ENCODE measurements at places on chromosomes 12 and 14.

- DNase-seq = no peak
Measured at GRCh38 chr12:126506426-126507182, 1441.4 kb downstream of the AACS start.

DNA sequence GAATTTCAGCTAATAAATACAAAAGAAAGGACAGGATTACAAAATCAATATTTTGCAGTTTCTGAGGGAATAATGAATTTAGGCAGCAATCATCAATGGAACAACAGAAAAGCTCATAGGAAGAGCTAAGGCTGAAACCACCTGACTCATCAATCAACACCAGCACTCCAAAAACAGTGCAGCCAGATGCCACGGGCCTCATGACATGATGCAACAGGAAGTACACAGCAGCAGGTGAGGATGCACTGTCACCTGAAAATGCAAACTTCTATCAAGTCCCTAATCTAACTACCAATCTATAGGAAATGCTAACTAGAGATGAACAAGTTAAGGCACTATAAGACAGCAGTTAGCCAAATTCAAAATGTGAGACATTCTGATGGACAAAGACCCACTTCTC lies 21.7 kb downstream of the GNS start:
- DNase-seq = peak; percentile 16

- no peak for DNase-seq
Measured at GRCh38 chr12:112676507-112676906, 115.0 kb upstream of the RPH3A start.

DNA sequence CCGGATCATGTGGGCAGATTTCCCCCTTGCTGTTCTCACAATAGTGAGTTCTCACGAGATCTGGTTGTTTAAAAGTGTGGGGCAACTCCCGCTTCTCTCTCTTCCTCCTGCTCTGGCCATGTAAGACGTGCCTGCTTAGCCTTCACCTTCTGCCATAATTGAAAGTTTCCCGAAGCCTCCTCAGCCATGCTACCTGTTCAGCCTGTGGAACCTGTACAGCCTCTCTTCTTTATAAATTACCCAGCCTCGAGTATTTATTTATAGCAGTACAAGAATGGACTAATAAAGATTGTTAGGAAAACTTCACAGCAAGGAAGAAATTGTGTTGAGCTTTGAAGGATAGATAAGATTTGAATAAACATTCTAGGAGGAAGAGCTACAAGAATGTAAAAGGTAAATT lies 52.1 kb downstream of the KDM5A start:
- DNase-seq = no peak

DNA sequence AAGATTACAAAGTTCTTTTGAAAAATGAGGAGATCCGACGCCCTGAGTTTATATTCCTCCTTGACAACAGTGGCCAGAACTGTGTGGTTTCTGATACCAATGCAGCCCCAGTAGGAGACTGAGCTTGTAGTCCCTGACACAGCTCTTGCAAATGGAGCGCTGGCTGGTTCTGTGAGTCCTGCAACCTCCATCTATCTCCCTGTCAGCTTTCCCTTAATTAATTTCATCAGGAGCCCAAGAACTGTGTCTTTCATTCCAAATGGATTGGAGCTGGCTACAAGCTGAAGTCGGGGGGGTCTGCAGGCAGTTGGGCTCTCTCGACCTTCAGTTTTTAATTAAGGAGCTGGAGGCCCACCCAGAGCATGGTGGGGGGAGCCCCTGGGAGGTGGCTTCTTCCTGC lies 160.6 kb downstream of the ADGRD1 start:
- DNase-seq = no peak

DNA sequence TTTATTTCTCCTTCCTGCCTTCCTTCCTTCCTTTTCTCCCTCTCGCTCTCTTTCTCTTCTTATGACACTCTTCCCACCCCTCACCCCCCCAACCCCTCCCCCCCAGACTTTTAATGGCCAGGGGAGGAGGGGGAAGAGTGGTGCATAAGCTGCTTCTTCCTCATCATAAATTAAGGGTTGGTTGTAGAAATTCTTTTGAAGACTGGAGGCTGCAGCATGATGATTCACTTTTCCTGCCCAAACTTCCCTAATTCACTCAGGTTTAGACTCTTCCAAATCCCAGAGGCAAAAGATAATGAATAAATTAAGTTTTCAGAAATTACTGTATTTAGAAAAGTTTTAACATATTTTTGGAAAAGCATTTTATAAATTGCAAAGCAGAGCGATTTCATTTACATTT lies 58.2 kb downstream of the GRIP1 start:
- no peak for DNase-seq

- DNase-seq = peak; percentile 12
Measured at GRCh38 chr12:75979181-75979580, 52.4 kb downstream of the PHLDA1 start.

GRCh38 chr12:6550294-6551062 lies 5.4 kb downstream of the IFFO1 start:
- DNase-seq = no peak

DNA sequence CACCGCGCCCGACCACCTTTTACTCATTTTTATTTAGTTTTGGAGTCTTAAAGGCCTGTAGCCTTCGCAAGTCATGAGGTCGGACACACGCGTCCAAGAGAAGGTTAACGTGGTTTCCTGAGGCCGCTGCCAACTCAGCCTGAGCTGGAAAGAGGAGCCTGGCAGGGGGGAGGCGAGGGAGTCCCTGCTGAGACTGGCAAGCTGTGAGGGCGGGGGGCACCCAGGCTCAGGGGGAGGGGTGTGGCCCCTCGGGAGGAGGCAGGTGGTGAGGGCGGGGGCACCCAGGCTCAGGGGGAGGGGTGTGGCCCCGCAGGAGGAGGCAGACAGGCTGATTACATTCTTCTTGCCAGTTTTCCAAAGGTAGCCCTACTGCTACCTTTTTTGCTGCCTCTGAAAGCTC lies 143.2 kb downstream of the PIWIL1 start:
- no peak for DNase-seq

DNA sequence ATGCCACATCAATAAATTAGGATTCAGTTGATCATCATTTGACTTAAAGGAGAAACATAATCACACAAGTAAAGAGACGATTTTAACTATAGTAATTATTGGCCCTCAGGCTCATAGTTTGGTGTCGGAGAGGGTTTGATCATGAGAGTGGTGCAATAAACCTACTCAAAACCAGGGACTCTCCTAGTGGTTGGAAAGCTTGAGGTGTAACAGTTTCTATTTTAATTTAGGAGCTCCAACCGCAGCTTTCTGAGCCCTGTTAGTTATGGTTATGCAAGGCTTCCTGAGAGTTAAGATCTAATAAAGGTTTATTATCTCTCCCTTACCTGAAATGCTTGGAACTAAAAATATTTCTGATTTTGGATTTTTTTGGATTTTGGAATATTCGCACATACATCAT lies 36.4 kb downstream of the TMTC2 start:
- no peak for DNase-seq

GRCh38 chr14:64221391-64222003 lies 72.7 kb downstream of the ESR2 start:
- DNase-seq = no peak

DNA sequence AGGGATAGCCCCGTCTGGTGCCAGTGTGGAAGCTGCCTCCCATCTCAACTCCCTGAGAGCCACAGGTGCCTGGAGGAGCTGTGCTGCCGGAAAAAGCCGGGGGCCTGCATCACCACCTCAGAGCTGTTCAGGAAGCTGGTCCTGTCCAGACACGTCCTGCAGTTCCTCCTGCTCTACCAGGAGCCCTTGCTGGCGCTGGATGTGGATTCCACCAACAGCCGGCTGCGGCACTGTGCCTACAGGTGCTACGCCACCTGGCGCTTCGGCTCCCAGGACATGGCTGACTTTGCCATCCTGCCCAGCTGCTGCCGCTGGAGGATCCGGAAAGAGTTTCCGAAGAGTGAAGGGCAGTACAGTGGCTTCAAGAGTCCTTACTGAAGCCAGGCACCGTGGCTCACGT lies 25.5 kb upstream of the P2RX4 start:
- DNase-seq = no peak

- DNase-seq = no peak
Measured at GRCh38 chr14:63504648-63505047, 38.5 kb downstream of the PPP2R5E start.

DNA sequence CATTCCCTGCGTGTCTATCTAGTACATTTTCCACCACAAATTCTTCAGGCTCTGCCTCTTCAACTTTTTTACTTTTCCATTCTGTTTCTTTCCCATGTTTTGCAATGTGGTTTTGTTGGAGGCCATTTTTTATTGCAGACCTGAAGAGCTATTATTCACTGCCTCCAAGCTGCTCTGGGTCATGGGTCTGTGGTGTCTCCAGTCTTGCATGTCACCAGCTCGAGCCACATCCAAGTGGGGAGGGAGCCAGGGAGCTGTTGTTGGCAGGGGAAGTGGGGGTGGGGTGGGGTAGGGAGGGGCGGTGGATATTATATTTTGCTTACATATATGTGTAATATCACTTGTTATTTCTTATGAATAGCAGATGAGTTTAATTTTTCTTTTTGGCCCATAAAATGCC lies 69.1 kb downstream of the VEZT start:
- no peak for DNase-seq

DNA sequence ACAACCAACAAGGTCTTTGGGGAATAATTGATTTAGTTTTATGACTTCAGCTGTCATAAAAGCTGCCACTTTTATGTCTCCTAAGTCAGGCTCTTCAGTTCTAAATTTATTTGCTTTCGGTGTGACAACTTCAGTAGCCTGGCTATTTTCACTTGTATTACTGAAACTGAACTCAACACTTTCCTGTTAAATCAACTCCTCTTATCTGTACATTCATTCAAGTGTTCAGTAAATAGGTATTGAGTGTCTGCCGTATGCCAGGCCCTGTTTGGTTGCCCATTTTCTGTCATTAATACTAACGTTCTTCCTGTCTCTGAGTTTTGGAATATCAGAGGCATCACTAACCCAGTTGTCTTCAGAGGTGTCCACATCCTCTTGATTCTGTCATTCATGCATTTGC lies 7.5 kb downstream of the UTP20 start:
- no peak for DNase-seq

GRCh38 chr12:100652488-100652887 lies 79.0 kb downstream of the GAS2L3 start:
- DNase-seq = no peak

GRCh38 chr12:125402874-125403789 lies 337.9 kb downstream of the AACS start:
- no peak for DNase-seq

DNA sequence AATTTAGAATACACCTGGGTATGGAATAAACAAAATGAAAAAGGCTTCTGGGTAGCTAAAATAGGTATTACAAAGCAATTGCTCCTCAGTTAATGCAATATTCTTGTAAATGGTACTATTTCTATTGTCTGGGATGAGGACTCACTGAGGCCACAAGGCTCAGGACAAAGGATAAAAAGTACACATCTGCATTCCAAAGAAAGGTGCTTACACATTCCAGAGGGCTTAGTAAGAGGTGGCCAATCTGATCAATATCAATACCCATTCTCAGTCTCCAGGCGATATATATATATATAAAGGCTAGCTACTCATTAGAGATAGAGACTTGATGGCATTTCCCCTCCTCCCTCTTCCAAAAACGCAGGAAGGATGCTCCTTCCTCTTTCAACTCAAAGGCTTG lies 43.8 kb downstream of the ATXN7L3B start:
- DNase-seq = no peak

- DNase-seq = no peak
Measured at GRCh38 chr14:99127651-99128167, 144.3 kb downstream of the BCL11B start.
